Ureter (tissue), 1 donor: ENCODE measurements at places on chromosomes 3 and 15.

GRCh38 chr3:110815008-110815583 lies 256.5 kb upstream of the NECTIN3 start:
- no peak for DNase-seq

- DNase-seq = no peak
These were observed 18.3 kb downstream of the SUCNR1 start for GRCh38 chr3:151891721-151892120.

DNA sequence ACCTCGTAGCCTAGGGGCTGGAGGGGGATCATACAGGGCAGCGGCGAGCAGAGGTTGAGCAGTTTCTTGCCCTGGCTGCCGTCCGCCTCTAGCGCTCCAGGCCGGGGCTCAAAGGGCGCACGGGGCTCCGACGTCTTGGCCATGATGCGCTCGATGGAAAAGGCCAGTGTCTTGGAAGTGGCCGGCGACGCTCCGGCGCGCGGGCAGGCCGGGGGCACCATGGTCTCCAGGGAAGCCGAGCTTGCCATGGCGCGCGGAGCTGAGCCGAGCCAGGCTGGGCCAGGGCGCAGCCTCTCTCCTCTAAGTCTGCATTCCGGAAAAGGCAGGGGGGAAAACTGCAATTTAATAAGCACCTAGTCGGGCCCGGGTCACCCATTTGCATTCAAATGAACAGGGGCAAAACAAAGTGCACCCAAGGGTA lies 719 bp downstream of the FEZF2 start:
- no peak for DNase-seq

DNA sequence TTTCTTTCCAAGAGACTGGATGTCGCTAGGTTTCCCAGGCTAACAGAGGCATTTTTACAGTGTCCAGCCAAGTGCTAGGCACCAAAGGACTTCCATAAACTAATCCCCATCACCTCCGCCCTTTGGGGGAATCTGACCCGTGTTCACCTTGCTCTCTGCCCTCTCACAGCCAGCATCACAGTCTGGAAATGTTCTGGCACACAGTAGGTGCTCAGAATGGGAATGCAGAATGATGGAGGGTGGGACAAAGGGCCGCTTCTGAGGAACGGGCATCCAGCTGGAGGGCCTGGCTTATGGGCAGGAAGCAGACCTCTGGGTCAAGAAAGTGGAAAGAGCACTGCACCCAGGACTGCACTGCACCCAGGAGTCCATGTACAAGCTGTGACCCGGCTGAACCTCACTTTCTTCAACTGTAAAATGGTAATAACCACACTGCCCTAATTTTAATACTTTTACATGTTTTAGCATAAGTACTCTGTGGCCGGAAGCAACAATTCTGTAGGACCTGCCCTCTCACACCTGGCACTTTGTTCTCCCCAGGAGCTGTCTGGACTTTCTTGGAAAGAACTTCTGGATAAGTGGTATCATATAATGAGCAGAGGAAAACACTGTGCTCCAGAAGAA lies 901 bp upstream of the NMB start:
- DNase-seq = no peak

DNA sequence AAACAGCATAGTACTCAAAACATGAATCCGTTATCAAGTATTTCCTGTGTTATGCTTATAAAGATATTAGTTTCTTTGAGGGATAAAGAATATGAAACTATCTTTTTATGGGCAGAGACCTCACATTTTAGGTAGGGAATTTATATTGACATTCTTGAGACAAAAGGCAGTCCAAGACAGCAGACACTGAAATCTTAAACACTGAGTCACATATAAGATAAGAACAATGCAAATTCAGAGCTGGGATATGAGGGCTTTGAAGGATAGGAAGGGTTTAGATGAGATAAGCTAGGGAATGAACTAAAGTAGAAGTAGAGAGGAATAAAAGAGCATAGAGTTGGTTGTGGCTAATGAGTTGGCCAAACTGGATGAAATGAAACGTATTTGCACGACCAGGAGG lies 58.4 kb downstream of the ASTE1 start:
- DNase-seq = no peak

DNA sequence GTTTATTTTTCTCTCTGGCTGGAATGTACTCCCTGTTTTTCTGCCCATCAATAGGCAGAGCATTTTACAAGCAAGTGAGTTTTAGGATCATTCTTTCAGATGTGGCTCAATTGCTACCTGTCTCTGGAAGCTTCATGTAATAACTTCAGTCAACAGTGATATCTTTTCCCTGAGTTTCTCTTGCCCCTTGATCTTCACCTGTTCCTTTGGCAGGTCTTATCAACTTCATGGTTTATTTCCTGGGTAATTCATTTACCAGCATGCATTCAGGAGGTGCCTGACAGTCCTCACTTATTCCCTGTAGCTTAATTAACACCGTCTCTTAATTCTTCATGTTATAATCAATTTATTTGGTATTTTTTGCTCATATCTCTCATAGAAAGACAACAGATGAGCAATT lies 184.8 kb upstream of the CTDSPL start:
- no peak for DNase-seq

GRCh38 chr3:131216801-131217200 lies 164.8 kb upstream of the NUDT16 start:
- DNase-seq = no peak

DNA sequence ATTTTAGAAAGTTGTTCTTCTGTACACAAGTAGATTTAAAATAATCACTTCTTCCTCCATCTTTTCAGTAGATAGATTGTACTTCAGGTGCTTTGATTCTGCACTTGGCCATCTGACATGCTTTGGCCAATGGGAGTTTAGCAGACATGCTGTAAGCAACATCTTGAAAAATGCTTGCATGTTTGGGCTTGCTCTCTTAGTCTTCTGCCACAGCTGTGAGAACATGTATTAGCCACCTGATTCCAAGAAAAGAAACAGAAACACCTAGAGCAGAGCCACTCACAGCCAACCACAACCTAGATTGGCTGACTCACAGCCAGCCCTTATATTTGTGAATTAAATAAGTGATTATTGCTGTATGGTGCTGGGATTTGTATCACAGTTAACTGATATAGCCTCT lies 70.2 kb upstream of the GADL1 start:
- DNase-seq = no peak

DNA sequence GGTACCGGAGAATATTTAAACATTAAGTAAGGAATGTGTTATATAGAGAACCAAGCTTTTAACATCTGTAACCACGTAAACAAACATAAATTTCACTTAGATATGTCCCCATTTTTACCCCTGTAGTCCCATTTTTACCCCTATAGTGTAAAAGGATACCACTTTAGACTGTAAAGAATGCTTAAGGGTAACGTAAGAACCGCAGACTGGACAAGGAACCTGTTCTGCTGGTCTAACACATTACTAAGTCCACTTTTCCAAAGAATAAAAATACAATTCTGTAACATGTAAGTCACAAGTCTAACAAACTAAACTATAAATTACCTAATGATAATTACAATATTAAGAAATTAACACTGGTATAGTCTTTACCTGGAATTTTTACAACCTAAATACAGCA lies 2.9 kb downstream of the SLC12A6 start:
- DNase-seq = no peak

DNA sequence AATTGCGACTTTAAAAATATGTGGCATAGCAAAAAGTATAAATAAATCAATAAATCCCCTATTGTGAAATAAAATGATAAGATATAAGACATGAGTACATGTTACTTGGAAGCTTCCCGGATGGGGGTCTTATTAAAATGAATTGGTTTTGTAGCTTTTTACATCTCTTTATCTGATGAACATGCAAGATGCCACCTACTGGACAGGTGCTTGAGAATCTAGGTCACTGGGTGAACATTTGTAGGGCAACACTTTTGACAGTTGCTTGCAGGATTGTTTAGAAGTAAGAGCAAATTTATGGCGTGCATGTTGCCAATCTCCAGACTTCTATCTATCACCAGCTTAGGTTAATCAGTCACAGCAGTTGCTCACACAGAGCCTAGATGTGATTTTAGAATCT lies 362.7 kb upstream of the SUCLG2 start:
- no peak for DNase-seq

- DNase-seq = no peak
These were observed 253.7 kb upstream of the THBS1 start for GRCh38 chr15:39327005-39327730.

GRCh38 chr3:101591071-101591470 lies 17.1 kb downstream of the PCNP start:
- no peak for DNase-seq

DNA sequence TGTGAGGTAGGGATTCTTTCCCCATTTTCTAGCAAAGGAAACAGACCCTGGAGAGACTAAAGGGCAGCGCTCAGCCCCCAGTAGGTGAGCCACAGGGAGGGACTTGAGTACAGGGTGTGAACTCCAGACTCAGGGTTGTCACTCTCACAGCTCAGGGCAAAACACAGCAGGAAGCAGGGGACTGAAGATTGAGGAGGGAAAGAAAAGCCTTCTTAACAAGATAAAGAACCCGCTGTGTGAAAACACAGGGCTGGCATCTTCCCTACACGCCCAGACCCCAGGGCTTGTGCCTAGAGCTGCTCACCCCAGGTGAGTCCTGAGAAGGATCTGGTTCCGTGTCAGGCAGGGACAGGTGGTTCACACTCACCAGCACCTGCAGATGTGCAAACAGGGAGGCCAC lies 59.6 kb downstream of the ABTB1 start:
- no peak for DNase-seq

GRCh38 chr3:108598375-108598774 lies 8.9 kb downstream of the DZIP3 start:
- DNase-seq = no peak

DNA sequence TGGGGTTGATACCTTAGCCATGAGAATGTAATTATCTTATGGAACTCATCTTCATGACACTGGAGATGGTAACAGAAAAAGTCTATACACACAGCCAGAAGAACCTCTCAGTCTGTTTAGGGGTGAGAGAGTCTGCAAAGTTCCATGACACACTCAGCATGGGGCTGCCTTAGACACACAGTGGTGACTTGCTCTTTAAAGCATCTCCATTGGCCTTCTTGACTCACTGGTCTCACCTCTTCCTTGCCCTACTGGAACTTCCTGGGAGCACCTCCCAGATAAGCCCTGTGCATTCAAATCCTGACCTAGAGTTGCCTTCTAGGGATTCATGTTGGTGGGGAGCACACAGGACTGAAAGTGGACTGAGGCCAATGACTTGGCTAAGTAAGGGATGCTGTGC lies 9.3 kb downstream of the MAGI1 start:
- DNase-seq = no peak

DNA sequence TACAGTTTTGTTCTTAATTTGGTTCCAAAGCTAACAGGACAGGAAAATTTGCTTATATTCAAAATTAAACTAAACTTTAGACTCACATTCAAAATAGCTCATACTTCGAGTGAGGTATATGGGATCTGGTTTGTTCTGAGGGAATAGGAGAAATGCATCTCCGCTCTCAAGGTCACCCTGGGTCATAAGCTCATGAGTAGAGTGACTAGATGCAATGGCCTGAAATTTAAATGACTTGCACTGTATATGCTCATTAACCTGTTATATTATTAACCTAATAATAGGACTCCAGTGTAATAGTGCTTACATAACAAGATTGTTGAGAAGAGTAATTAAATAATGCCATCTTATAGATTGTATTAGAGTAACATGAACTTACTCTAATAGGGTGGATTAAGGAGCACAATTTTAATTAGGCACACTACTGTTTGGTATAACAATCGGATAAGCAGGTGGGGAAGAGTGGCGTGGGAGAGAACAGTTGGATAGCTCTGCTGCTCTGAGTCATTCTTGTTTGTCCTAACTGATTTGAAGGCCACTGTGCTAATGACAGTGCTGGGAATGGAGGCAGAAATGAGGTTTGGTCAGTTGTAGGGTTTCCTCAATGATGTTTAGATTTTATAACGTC lies 5.2 kb downstream of the NKTR start:
- no peak for DNase-seq

DNA sequence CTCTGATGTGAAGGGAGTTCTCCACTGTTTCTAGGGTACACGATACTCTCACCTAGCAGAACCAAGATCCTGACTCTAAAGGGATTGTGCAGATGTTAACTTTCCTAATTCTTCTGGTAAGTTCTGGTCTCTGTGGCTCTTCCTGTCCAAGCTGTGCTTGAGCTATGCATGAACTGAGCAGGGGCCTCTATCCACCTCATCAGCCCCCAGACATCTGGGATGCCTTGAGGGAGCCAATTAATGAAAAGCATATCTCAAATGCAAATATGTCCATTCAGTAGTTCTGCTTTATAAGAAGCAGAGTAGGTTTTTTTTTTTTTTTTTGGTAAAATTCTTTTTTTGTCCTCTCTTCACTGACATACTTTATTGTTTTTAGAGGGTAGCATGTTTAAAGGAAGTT lies 89.6 kb downstream of the POLR2M start:
- DNase-seq = no peak

DNA sequence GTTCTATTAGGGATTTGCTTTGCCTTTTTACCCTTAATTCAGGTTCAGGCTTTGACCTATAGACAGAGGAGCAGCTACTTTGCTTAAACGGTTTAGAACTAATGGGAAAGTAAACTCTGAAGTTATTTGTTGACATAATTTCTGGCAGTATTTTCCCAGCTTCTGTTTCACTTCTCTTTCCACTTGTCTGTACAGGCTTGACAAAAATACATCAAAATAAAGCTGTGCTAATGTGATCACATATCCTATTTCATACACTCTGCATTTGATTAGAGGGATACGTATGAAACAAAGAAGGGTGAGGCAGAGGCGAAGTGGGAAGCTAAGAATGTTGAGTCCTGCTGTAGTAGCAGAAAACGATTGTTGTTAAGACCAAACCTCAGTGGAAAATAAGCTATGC lies 389.1 kb upstream of the RARB start:
- DNase-seq = no peak

DNA sequence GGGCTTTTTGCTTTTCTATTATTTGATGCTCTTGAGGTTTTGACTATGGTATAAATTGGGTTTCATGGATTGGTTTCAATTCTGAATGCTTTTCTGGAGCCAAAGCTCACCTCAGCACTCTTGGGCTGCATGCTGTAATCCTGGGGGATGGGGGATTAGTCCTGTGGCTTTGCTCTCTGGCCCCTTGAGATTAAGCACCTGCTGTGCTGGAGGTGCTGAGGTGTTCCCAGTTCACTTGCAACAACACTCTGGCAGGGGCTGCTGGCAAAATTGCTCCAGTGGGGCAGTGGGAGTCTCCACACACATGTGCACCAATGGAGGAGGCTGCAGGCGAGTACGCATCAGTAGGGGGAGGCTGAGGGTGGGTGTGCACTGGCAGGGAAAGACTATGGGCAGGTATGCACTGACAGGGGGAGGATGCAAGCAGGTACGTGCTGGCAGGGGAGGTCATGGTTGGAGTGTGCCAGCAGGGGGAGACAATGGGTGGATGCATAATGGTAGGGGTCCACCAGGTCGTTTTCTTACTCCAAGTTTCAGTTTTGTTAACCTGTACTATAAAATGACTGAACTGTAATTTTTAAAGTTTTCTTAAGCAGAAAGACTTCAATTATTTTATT lies 489.2 kb downstream of the FGF12 start:
- DNase-seq = no peak
